ENCODE measurements at places on chromosomes 3 and 15.

DNA sequence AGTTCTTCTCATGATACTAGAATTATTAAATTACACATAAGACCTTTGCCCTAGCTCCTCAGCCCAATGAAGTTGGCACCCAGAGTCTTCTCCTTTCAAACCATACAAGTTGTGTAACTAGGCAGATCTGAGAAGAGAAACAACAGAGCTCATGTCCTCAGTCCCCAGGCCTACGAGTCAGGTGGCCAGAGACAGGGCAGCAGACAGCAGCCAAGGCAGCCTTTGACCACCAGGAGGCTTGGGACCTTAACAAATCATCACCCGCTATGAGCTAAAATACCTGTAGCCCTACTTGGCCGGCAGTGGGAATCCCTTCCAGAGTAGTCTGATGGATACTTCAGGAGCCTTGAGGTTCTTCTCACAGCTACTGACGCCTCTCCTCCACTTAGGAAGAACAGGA lies 18.3 kb downstream of the STIMATE start:
- DNase-seq: no peak

GRCh38 chr15:92922418-92923002 lies 22.4 kb downstream of the CHD2 start:
- no peak for DNase-seq

DNA sequence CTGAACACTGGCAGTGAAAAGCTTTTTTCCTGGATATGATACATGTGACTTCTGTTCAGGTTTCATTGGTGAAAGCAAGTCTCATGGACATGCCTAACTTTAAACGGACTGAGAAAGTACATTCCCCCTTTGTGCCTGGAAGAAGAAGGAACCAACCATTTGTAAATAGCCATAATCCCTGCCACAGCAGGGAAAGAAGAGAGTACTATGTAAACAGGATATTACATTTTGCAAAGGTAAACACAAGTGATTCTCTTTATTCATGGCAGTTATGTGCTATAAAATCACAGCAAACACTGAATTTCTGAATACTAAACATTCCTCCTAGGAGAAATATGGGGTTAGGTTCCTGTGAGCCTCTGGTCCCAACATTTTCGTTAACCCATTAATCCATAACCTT lies 46.8 kb downstream of the PRICKLE2 start:
- no peak for DNase-seq

DNA sequence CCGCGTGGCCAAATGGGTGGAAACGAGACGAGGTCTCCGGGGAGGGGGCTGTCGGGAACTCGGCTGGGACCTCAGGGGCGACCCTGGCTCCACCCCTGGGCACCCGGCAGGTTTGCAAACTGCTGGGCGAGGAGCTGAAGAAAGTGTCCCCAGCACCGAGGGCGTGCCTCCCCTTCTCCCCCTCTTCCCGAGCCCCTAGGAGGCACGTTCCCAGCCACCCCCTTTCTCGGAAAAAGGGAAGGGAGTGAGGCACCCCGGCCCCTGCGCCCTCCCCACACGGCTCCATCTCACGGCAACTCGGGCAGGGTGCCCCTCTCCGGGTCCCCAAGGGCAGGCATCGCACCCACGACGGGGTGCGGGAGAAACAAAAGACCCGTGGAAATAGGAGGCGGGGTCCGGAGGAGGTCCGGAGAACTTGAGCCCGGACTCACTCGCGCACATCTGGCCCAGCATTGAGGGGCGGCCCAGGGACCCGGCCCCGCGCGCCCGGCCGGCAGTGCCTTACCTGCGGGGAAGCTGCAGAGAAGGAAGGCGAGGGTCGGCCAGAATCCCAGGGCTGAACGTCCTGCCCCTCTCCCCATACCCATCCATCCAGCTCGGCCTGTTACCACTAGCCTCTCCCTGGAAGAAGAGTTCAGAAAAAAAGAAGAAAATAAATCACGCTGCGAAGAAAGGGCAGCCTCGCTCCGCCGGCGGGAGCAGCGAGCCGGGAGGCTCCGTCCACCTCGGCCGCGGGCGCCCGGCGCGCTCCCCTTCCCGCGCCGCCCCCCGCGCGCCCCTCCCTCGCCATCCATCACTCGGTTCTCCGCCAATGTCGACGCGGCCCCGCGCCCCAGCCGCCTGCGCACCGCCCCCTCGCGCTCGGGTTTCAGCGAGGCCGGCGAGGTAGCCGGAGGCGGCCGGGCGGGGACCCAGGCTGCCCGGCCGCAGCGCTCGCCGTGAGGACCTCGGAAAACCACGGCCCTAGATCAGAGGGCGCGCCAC lies 16.3 kb downstream of the RGMA start:
- DNase-seq: peak; percentile 69

DNA sequence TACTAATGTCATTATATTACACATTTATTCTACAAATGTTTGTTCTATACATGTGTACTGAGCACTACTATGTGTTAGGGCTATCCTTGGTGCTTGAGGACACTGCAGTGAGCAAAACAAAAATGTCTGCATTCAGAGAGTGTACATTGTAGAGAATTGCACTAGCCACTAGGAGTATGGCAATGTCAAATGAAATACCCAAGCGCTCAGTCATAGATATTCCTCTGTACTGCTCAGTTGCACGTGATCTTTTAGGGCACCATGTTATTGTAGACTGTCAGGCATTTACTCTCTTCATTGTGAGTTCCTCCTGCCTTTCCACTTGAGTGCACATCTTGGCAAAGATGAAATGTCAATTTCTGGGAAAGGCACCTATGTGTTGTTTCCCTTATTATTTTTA lies 36.8 kb downstream of the FNDC3B start:
- DNase-seq: no peak

- no peak for DNase-seq
These were observed 162.4 kb downstream of the NSUN3 start for GRCh38 chr3:94225148-94225865.

GRCh38 chr15:75895731-75896130 lies 7.9 kb upstream of the FBXO22 start:
- no peak for DNase-seq

Data from endothelial cell (in vitro differentiated cells).